ENCODE measurements at places on chromosomes 1 and 21.

DNA sequence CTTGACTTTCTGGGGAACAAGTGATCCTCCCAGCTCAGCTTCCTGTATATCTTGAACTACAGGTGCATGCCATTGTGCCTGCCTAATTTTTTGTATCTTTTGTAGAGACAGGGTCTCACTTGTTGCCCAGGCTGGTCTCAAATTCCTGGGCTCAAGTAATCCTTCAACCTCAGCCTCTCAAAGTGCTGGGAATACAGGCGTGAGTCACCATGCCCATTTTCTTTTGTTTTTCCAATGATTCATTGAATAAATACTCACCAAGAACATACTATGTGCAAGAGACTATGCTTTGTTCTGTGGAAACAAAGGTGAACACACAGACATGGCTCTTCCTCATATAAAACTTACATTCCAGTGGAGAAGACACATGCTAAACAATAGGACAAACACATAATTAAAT lies 407.8 kb upstream of the DAB1 start:
- DNase-seq: no peak

- DNase-seq: no peak
Measured at GRCh38 chr1:243758647-243759046, 91.4 kb downstream of the AKT3 start.

DNA sequence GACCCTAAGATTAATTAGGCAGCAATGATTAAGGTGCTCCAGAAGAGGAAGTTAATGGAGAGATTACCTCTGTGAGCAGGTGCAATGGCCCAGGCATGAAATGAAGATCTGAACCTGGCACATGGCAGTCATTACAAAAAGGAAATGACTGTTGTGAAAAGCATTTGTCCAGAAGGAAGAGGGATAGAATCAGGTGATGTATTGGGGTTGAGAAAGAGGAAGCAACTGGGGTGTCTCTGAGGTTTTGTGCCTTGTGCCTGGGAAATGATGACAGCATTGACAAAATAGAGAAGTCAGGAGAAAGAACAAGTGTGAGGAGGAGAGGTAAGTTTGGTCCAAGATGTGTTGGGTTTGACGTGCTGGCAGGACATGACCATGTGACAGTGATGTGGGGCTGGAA lies 5.6 kb downstream of the CRCT1 start:
- DNase-seq: no peak

DNA sequence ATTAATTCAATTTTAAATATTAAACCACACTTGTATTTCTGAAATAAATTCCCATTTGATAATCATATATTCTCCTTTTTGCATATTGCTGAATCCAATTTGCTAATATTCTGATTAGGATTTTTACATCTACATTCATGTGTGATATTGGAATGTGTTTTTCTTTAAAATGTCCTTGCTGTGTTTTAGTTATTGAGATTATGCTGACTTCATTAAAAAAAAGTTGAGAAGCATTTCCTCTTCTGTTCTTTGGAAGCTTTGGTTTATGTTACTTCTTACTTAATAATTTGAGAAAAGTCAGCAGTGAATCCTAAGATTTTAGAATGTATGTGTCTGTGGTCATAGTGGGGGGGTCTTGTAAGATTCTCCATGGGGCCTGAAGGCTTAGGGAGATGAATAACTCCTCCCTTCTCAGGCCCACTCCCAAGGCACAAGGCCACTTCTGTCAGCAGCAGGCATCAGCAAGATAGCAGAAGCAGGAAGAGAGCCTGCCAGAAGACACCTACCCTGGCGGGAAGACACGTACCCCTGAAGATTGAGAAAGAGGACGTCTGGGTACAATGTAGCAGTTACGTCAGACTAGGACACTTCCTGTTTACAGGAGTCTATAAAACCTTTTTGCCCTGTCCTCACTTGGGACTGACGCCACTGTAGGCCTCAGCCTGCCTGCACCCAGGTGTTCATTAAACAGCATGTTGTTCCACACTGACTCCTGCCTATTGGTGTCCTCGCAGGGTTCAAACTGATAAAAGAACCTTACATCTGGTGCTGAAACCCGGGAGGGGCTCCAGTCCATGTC lies 56.9 kb downstream of the ODF2L start:
- no peak for DNase-seq

- no peak for DNase-seq
Measured at GRCh38 chr1:107365527-107366240, 224.8 kb downstream of the NTNG1 start.
